CD8-positive, alpha-beta memory T cell (primary cell): ENCODE measurements at places on chromosomes 2 and 18. TPM values are rescaled to one million over a fixed set of nuclear protein-coding genes. Genes with fewer than 3 reads are reported as not detected.

GRCh38 chr2:10795508-10796046 lies 17.0 kb downstream of the PDIA6 start:
- no peak for DNase-seq

DNA sequence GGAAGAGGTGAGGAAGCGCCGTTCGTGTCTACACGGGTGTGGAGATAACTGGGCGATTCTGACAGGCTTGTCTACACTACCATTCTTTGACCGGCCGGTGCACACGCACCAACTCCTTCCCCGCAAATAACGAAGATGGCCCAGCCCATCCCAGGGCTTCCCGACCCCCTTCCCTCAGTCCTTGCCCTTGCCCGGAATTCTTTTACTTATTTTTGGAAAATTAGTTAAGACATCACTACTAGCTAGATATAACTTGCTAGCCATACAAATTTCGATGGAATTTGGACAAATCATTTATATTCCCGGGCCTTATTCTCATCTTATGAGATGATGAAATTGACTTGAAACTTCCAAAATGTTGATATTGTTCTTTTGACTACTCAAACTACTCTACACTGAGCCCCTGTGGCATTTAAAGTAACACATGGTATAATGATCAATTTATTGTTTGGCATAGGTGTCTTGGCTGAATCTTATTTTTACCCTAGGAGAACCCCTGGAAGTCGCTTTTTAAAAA lies 1.3 kb downstream of the ERICH2 start:
- no peak for DNase-seq

ITGB6 gene
- total RNA-seq = not detected

GRCh38 chr2:197657562-197657961 lies 17.8 kb downstream of the RFTN2 start:
- no peak for DNase-seq

DNA sequence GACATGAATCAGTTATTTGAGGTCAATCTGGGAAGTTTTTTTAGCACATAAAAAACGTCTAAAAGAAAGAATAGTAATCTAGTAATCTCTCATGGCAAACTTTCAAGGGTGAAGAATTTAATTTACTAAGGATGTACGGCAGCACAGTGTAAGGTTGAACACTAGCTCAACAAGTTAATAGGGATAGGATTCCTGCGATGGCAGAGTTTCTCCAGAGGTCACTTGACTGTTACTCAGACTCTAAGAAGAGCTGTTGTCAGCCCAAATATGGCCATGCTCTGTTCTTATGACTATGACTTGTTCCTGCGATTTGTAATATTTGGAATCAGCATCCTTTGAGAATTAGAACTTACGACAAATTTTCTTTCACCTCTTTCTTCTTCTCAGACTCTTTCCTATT lies 553.3 kb upstream of the TNP1 start:
- no peak for DNase-seq

HTR2B gene
- total RNA-seq = not detected

DNA sequence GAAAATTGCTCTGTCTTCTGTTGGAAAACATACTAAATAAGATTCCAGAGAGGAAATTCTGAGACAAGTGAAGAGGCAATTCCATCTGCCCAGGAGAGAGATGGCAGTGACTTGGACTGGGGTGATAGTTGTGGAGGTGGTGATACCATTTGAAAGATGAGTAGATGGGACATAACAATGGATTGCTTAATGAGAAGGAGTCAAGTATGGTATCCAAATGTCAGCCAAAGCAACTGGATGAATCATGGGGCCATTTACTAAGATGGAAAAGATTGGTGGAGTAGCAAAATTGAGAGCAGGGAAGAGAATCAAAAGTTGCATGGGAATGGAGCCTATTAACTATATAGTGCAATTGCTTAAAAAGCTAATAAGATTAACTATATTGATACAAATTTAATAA lies 222.1 kb downstream of the ETAA1 start:
- no peak for DNase-seq

- no peak for DNase-seq
Observed at GRCh38 chr2:39107156-39107555, 13.7 kb downstream of the SOS1 start.

GRCh38 chr2:229176136-229176535 lies 95.0 kb downstream of the PID1 start:
- no peak for DNase-seq

- DNase-seq = no peak
Observed at GRCh38 chr18:7609617-7610016, 42.5 kb downstream of the PTPRM start.

- peak; percentile 88 for DNase-seq
Observed at GRCh38 chr18:21612125-21613039, at the start of gene SNRPD1. Gene SNRPD1, plus strand, starts transcription at chr18:21612314. Its CDS starts 116 bp downstream, at chr18:21612430.

- no peak for DNase-seq
Observed at GRCh38 chr2:8219096-8219495, 462.8 kb upstream of the ID2 start.

- DNase-seq = no peak
Observed at GRCh38 chr18:43077510-43078308, 37.8 kb downstream of the RIT2 start.

FBXO15 gene
- 0.77 TPM for total RNA-seq

DNA sequence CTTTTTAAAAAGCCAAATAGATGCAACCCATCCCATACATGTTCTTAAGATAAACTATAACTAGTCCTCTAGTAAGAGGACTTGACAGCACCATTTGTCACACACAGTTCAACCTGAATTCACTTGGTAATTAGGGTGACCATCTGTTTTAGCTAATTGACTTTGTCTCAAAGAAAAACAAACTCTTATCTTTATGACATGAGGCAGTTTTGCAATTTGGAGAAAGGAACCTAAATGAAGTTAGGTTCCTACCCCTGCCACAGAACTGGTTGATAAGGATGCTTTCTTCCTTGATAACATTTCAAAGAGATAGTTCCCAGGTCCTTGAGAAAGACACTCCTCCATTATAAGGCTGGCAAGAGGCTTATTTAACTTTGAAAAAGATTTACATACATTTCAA lies 57.4 kb upstream of the LRRTM1 start:
- DNase-seq = no peak
